Activated T-cell treated with anti-CD3 and anti-CD28 coated beads, Interleukin-2, amount 50 U/mL, for 72 hours (primary cell): ENCODE measurements at places on chromosomes 1 and 21.

GRCh38 chr1:35888255-35888654, 5.2 kb downstream of the AGO1 start:
- no peak overlapping the region for H3K4me3 ChIP-seq
- no peak overlapping the region for H3K27ac ChIP-seq

DNA sequence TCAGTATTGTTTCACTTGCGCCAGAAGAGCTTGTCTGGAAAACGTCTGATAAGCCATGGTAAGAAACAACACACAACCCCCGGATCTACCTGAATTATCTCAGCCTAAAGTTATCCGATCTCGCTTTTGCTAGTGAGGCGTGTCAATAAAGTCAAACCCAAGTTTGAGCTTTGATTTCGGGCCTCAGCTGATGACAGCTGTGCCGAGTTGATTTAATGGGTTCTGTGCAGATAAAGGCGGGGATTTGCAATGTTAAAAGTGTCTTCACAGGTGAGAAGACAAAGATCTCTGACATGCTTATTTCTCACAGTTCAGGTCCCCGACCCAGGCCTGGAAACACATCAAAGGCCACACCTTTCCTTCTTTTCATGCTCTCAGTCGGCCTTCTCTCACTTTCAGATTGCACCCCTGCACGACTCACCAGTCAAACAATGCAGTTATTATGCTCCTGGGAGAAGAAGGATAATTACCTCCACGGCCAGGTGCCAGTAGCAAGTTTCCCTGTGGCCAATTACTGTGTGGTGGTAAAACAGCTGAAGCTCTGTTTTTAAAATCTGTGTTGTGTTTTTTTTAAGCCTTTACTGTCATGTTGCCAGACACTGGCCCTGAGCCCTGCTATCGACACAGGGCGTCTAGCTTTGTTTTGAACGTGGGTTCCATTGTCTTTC, 245.3 kb upstream of the RUNX1 start:
- no peak for DNase-seq
- no peaks in the 10 kb centered on the region for H3K27me3 ChIP-seq
- no peak overlapping the region for H3K4me3 ChIP-seq
- peaks cover 17% of the 10 kb centered on the region for H3K4me1 ChIP-seq
- no peak overlapping the region for H3K27ac ChIP-seq

DNA sequence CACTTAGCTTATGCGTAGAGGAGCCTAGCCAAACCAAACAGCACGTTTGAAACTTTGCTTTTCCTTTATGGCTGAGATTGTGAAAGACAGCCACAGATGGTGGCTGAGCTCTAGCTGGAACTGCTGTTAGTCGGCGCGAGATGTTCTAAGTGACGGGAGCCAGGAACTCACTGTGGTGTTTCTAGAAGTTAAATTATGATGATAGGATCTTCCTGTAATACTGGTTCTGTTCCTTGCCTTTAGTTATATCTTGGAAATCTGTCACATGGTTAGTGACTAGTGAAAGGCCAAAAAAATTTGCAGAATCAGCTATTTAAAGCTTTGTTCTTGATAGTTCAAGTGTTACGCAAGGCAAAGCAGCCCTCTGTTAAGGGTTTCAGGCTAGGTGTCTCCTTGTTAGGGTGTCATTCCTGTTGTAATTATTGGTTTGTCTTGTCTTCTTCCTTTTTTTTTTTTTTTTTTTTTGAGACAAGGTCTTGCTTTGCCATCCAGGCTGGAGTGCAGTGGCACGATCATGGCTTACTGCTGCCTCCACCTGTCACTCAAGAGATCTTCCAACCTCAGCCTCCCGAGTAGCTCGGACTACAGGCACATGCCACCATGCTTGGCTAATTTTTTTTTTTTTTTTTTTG, 22.6 kb downstream of the AK4 start:
- no peaks in the 10 kb centered on the region for H3K36me3 ChIP-seq
- H3K27ac ChIP-seq = no peak overlapping the region
- H3K4me1 ChIP-seq = no peaks in the 10 kb centered on the region
- peaks cover 9% of the 10 kb centered on the region for H3K27me3 ChIP-seq

GRCh38 chr1:22850681-22851080, 122.0 kb downstream of the LACTBL1 start:
- H3K36me3 ChIP-seq = no peaks in the 10 kb centered on the region
- H3K27ac ChIP-seq = no peak overlapping the region
- H3K4me1 ChIP-seq = no peaks in the 10 kb centered on the region

- no peaks in the 10 kb centered on the region for H3K27me3 ChIP-seq
- no peaks in the 10 kb centered on the region for H3K4me1 ChIP-seq
- DNase-seq = no peak
- H3K4me3 ChIP-seq = no peak overlapping the region
- no peaks in the 10 kb centered on the region for H3K36me3 ChIP-seq
Observed at GRCh38 chr1:74505928-74506710, 6.3 kb downstream of the LRRC53 start.

DNA sequence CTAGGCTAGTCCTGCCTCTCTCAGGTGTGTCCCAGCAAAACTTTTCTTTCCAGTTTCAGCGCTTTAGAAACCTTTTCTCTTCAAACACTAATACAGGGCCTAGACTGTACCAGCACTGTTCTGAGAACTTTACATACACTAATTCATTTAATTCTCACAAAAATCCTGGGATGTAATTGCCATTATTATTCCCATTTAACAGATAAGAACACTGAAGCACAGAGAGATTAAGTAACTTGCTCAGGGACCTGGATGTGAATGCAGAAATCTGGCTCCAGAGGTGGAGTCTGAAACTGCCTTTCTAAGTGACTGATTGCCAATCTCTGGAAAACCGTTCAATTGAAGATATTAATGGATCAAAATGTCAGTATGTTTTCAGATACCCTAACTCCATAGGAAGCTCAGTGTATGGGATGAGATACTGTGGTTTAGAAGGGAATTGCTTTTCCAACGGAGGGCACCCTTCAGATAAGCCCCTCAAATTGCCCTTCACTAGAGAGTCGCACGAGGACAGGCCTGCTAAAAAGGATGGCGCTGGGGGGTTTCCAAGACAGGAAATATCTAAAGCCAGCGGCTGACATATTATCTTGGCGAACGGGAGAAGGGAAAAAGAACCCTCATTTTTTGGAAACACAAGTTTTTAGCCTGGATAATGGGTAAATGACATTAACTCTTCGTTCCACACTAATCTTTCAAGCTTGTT, 698 bp upstream of the UCK2 start:
- H3K4me1 ChIP-seq = peaks cover 10% of the 10 kb centered on the region
- no peak for DNase-seq
- H3K36me3 ChIP-seq = peaks cover 7% of the 10 kb centered on the region
- peak overlapping the region; percentile 72 for H3K27ac ChIP-seq
- H3K27me3 ChIP-seq = peaks cover 5% of the 10 kb centered on the region

DNA sequence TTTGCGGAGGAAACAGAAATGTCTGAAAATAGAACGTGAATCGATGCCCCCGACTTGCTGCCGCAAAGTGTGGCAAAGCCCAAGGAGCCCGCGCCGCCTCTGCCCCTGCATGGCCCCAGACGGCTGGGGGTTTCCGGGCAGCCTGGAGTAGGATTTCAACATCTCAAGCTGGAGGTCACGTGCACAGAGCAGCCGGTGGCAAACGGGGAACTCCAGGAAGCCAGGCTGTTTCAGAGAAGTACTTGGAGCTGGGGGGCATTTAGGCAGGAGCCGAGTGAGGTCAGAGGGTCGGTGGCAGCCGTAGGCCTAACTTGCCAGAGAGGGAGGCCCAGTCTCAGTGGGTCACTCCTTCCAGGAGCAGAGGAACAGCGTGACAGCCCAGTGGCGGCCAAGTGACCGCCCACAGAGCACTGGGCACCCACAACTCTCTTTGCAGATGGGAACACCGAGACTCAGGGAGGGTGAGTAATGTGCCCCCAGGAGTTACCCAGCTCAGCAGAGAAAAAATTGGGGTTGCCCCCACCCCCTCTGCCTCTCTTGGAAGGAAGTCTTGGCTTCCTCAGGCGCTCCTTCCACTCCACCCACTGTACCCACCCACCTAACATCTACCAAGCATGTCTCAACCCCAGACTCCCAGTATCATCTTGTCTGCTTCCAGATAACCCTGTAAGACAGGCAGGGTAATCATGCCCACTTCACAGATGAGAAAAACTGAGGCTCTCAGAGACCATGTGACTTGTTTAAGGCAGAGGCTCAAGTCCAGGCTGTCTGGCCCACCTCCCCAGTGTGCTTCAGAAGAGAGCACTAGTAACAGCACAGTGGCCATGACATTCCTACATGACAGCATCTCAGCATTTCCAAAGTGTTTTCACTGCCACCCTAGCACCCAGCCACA, 179.4 kb downstream of the HIVEP3 start:
- peaks cover 99% of the 10 kb centered on the region for H3K4me1 ChIP-seq
- peak overlapping the region; percentile 91 for H3K4me3 ChIP-seq
- H3K27me3 ChIP-seq = no peaks in the 10 kb centered on the region
- no peaks in the 10 kb centered on the region for H3K36me3 ChIP-seq
- H3K27ac ChIP-seq = peak overlapping the region; percentile 98
- DNase-seq = peak; percentile 89

DNA sequence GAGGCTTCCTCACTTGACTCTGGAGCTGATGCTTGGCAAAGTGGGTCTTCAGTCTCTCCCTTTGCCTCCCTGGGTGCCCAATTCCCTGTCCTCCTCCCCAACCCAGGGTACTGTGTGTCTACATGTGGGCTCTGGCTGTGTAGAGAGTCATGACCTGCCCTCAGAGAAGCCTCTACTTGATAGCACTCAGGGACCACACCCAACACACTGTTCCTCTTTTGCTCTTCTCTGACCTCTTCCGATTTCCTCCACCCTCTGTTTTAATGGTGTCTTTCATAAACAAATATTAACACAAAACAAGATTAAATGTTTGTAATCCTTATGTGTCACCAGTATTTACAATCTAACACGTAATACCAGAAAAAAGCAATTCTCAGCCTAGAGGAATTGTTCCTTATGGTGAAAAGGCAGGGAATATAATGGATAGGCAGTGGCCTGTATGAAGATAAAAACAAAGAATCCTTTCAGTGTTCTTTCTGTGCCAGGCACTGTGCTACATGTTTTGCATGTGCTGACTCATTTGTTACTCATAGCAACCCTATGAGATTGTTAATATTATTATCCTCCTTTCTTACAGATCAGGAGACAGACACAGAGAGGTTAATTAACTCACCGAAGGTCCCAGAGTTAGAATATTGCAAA, 58.2 kb downstream of the HSD3B1 start:
- H3K4me3 ChIP-seq = no peak overlapping the region
- no peak overlapping the region for H3K27ac ChIP-seq
- H3K4me1 ChIP-seq = no peaks in the 10 kb centered on the region
- H3K27me3 ChIP-seq = peaks cover 40% of the 10 kb centered on the region
- H3K36me3 ChIP-seq = no peaks in the 10 kb centered on the region

DNA sequence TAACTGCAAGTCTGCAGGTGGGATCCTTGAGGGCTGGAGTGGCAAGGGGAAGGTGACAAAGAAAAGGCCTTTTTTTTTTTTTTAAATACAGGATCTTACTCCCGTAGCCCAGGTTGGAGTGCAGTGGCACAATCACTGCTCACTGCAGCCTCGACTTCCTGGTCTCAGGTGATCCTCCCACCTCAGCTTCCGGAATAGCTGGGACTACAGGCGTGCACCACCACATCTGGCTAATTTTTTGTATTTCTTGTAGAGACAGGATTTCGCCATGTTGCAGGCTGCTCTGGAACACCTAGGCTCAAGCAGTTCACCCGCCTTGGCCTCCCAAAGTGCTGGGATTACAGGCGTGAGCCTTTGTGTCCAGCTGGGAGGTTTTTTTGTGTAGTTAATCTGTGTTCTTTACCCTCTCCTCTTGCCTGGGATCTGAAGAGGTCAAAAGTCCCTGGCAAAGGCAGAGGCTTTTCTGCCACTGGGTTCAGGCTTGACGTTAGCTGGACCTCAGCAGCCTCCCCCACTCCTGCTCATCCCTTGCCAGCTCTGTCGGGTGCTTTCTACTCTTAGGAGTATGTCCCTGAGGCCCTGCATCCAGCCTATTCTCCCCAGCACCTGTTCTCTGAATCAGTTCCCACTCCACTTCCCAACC, 5.2 kb downstream of the IL6R start:
- no peaks in the 10 kb centered on the region for H3K27me3 ChIP-seq
- peak overlapping the region; percentile 87 for H3K27ac ChIP-seq
- H3K4me3 ChIP-seq = peak overlapping the region; percentile 44
- no peak for DNase-seq

DNA sequence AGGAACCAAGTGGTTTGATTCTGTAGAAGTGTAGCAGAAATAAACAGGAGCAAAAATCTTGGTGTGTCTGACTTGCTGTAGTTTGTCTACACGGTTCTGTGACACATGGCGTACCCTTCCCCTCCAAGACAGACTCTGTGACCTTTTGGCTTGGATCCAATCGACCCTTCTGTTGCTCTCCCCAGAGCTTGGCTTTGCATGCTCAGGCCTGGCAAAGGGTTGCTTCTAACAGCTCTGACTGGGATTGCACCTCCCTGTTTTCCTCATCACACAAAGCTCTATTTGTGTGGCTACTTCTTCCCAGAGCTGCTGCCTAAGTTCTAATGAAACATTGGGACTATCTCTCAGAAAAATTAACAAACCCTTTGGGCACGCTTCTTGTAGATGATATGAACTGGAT, 24.0 kb downstream of the NGF start:
- H3K4me3 ChIP-seq = no peak overlapping the region
- DNase-seq = no peak
- H3K27ac ChIP-seq = no peak overlapping the region
- H3K27me3 ChIP-seq = peaks cover 19% of the 10 kb centered on the region
- no peaks in the 10 kb centered on the region for H3K4me1 ChIP-seq

DNA sequence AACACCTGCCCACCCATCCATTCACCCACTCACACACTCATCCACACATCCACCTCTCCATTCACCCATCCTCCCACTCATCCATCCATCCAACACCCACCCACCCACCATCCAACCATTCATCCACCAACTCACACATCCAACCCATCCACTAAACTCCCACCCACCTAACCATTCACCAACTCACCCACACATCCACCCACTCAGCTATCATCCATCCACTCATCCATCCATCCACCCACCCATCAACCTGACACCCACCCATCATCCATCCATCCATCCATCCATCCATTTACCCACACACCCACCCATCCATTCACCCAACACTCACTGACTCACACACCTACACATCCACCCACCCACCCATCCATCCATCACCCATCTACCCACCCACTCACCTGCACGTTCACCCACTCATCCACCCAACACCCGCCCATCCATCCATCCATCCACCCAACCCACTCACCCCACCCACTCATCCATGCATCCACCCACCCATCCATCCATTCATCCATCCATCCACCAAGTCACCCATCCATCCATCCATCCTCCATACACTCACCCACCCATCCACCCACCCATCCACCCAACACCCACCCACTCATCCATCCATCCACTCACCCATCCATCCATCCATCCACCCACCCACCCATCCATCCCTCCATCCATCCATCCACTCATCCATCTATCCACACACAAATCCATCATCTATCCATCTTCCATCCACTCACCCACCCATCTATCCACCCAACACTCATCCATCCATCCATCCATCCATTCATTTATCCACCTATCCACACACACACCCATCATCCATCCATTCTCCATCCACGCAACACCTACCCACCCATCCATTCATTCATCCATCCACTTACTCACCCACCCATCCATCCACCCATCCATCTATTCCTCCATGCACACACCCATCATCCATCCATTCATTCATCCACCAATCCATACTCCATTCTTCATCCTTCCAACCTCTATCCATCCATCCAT, 17.4 kb upstream of the PRDM16 start:
- H3K27me3 ChIP-seq = peaks cover 10% of the 10 kb centered on the region
- H3K4me1 ChIP-seq = no peaks in the 10 kb centered on the region
- DNase-seq = no peak

GRCh38 chr1:45008076-45008475, 3.0 kb downstream of the HECTD3 start:
- H3K36me3 ChIP-seq = no peaks in the 10 kb centered on the region
- peaks cover 28% of the 10 kb centered on the region for H3K4me1 ChIP-seq
- DNase-seq = no peak

GRCh38 chr1:35661474-35661795, 20.1 kb upstream of the PSMB2 start:
- H3K27me3 ChIP-seq = peaks cover 29% of the 10 kb centered on the region
- no peak overlapping the region for H3K4me3 ChIP-seq
- no peak for DNase-seq
- H3K36me3 ChIP-seq = no peaks in the 10 kb centered on the region
- no peaks in the 10 kb centered on the region for H3K4me1 ChIP-seq
- no peak overlapping the region for H3K27ac ChIP-seq
